ENCODE measurements at places on chromosomes 1 and 21.

DNA sequence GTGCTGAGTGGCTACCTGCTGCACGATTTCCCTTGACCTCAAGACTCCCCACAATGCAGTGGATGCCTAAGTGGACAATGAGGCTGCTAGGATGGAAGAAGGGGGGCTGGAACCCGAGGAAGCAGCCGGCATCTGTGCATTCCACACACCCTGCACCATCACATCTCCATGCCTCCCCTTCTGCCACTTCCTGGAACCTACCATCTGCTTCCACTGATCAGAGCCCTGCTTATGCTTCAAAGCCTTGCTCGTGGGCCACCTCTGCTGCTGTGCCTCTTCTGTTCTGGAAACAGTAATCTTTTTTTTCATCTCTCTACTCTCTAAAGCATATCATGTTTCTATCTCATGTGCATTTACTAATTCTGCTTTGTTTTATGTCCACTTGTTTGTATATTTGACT lies 66.2 kb upstream of the WDR26 start:
- DNase-seq = no peak

DNA sequence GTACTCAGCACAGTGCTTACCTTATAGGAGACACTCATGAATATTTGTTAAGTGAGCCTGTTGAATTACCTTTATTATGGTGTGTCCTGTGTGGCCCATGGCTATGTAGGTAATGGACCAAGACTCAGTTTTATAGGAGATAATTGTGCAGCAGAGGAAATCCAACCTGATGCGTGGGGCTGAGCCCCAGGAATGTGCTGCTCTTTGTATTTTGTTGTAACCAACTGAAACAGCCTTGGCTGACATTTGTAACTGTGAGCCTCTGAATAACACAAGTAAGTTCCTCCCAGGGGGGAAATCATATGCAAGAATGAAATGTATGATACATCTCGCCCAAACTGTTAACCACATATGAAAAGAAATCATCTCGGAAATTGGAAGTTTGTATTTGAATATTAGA lies 364.2 kb upstream of the ZP4 start:
- DNase-seq = no peak

- DNase-seq = no peak
These were observed 64.8 kb downstream of the PLXNA2 start for GRCh38 chr1:208179263-208179816.

GRCh38 chr1:58763214-58763613 lies 20.6 kb downstream of the JUN start:
- DNase-seq = no peak

DNA sequence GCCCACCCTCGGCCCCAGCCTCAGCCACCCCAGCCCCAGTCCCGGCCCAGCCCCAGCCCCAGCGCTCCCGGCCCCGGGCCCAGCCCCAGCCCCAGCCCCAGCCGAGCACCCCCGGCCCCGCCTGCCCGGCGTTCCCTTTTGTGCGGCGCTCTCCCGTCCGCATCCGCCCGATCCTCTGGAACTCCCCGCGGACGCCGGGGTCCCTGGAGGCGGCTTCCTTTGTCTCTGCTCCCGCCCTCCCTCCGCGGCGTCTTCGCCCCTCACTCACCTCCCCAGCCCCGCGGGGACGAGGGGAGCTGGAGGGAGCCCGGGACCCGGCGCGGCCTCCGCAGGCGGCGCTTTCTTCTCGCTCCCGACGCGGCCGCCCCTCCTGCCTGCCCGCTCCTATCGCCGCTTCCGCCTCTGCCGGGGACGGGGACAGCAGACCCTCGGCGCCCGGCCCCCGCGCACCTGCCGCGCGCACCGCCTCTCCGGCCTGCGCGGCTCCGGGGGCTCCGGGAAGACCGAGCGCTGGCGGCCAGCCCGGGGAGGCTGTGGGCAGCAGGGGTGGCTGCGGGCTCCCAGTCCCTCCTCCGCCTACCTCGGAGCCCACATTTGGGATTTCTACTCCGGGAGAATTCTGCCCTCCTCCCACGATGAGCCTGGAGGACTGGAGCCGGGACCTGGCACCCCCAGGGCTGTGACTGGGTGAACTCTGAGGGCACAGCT lies 14.0 kb downstream of the AGRN start:
- DNase-seq = no peak

DNA sequence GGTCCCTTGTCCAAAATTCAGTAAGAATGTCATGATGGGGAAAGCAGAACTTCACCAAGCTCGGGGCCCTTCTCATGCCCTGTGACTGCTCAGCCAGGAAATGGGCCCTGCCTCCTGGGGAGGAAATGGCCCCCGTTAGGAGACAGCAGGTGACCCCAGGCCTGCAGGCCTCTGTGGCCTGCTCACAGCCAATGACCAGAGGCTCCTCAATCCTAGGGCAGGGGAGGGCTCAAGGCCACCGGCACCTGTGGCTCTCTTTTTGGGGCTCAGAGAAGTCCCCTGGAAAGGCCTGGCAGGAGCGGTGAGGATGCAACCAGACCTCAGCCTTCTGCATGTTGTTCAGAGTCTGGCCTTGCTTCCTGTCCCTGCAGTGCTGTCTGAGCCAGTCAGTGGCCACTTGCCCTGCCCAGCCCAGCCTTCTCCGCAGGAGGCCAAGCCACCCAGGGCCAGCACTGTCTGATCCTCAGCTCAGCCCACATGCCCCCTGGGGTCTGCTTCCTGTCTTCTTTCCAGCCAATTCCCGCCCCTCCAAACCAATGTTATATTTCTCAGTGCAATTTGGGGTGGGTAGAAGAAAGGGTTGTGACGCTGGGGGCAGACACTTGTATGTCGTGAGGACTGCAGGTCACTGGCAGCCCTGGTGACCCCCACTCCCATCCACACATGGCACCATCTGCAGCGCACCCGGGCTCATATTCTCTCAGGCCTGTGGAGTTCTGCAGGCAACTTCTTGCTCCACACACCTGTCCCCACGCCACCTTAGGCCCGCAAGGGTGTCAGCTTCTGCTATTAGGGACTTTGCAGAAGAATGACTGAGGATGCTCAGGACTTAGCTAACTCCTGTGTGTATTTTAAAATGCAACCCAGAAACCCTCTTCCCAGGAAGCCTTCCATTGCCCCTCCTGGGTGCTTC lies 83.6 kb downstream of the ITPKB start:
- DNase-seq = no peak

GRCh38 chr1:18547460-18547859 lies 66.7 kb downstream of the KLHDC7A start:
- no peak for DNase-seq

DNA sequence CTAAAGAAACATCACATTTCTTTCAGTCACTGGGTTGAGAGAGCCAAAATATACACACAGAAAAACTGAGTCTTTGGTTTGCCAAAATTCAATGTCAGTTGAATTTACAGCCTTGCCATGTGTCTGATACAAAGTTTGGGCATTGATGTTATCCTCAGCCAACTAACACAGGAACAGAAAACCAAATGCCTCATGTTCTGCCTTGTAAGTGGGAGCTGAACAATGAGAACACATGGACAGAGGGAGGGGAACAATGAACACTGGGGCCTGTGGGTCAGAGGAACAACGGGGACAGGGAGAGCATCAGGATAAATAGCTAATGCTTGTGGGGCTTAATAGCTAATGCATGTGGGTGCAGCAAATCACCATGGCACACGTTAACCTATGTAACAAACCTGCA lies 39.6 kb upstream of the C21orf91 start:
- no peak for DNase-seq

DNA sequence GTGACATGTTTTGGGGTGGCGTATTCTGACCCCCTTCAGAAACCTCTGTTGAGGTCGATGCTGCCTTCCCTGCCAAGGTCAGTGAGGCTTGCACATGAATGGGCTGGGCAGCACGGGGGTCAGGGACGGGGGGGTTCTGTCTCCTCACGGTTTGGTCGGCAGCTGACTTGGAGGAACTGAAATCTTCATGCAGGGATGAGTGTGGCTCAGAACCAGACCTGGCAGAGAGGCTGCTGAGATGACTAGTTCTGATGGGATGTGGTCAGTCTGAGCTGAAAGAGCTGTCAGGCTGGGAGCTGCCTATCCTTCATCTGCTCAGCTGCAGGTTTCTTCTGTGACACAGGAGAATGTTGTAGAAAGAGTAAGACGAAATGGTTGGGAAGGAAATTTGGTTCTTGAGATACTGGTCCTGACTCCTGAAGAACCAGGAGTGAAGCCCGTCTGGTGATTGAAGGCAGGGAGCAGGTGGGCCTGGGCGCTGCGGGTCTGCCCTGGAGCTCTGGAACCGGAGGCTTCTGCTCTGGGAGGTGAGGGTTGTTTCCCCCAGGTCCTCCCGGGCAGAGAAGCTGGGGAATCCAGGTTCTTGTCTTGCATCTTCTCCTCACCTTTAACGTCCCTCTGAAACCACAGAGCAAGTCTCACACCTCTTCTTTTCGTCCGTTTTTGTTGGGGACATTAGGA lies 3.3 kb downstream of the SLX9 start:
- no peak for DNase-seq

DNA sequence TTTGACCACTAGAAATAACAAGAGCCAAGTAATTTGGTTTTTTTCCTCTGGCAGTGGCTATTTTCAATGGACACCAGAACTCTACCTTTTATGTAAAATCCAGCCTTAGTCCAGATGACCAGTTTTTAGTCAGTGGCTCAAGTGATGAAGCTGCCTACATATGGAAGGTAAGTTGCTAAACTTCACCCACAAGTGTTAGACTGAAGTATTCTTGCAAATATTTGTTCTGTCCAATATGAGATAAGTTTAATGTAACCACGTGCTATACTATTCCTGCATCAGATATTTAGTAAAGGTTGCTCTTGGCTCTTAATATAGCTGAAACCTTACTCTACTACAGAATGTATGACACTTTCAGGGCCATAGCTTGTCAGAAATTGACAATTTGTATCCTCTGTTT lies 36.5 kb downstream of the DTL start:
- no peak for DNase-seq

DNA sequence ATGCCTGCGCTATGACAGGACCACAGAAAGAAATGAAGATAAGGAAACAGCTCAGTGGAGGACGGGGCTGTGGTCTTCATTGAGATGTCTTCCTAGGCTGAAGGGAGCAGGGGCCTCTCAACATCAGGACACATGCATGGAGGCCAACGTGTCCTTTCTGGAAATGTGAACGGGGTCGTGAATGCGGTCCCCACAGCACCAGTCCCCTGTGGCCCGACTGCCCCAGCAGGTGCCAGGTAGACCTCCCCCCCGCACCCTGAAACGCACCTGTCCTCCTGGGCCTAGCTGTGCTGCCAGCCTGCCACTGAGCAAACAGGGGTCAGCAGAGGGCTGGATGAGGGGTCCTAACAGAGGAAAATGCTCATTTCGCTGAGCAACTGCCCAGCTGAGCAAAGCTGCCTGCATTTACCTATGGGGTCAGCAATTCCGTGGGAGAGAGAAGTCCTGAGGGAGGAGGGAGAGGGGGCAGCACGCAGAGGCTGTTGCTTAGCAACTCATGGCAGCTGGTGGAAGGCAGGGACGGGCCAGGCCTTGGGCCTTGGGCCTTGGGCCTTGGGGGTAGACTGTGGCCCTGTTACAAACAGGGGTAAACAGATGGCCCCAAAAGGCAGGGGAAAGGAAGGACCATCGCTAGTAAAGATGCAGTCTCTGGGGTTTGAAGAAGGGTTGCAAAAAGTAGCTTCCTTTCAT lies 77.4 kb downstream of the NPHP4 start:
- DNase-seq = no peak

GRCh38 chr21:31354604-31355443 lies 10.8 kb upstream of the TIAM1 start:
- peak; percentile 67 for DNase-seq

DNA sequence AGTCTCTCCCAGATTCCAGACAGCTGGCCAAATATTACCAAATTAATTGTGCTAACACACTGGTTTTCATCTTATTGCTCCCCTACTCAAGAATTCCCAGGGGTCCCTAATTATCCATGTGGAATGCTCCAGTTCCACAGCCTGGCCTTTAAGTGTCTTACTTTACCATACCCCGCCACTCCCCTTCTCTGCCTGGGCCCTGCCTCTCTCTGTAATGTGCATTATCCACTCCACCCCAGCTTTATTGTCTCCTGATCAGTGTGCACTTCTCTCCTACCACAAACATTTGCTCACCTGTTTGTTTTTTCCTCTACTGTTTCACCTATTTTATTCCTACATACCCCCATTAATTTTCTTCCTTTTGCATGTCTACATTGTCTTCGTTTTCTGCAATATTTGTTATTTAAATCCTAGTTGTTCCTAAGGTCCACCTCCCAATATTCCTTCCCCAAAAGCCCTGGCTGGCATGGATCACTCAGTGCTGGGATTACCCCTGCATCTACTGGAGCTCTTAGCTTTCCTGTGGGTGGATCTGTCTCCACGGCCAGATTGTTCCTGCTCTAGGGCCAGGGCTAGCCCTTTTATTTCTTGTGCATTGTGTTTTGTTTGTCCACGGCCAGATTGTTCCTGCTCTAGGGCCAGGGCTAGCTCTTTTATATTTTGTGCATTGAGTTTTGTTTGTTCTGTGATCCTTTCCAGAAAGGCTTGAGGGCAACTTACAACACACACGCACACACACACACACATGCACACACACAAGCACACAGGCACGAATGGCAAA lies 33.4 kb upstream of the ATP1B1 start:
- DNase-seq = no peak

DNA sequence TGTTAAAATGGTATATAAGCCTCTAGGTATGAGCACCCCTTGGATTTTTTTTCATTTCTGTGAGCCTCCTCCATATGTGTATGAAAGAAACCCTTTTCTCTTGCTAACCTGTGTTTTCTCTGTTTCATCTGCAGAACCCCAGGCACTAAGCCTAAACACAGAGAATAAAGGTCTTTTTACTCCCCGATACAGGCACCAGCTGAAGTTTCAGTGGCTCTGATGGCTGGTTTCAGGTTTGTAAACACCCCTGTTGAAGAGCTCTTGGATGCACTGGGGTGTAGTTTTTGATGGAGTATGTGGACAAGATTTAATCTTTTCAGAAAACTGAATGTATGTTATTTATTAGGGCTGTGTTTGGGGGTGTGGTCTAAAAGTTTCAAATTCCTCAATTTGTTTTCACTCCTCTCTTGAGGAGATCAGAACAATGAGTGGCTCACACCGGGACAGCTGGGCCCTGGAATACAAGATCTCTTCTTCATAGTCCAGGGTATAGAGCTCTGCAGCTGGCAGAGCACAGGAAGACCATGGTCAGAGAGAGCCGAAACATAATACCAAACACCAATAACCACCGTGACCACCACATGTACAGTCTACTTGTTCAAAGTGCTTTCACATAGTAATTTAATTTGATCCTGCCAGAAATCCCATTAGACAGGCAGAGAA lies 50.2 kb upstream of the VTCN1 start:
- DNase-seq = no peak
